ENCODE measurements at places on chromosomes 7 and 10. TPM values are rescaled to one million over a fixed set of nuclear protein-coding genes. Genes with fewer than 3 reads are reported as not detected.

Gene POLR3A
- total RNA-seq: 11.9 TPM

Gene ZNF503
- 24.8 TPM for total RNA-seq

Gene VPS41
- 88.6 TPM for total RNA-seq

Gene C7orf57
- 14.5 TPM for total RNA-seq

Gene GPR26
- not detected for total RNA-seq

Gene PCDH15
- 1.6 TPM for total RNA-seq

Gene GDF2
- total RNA-seq: not detected
